ENCODE measurements at places on chromosomes 13 and 19.

DNA sequence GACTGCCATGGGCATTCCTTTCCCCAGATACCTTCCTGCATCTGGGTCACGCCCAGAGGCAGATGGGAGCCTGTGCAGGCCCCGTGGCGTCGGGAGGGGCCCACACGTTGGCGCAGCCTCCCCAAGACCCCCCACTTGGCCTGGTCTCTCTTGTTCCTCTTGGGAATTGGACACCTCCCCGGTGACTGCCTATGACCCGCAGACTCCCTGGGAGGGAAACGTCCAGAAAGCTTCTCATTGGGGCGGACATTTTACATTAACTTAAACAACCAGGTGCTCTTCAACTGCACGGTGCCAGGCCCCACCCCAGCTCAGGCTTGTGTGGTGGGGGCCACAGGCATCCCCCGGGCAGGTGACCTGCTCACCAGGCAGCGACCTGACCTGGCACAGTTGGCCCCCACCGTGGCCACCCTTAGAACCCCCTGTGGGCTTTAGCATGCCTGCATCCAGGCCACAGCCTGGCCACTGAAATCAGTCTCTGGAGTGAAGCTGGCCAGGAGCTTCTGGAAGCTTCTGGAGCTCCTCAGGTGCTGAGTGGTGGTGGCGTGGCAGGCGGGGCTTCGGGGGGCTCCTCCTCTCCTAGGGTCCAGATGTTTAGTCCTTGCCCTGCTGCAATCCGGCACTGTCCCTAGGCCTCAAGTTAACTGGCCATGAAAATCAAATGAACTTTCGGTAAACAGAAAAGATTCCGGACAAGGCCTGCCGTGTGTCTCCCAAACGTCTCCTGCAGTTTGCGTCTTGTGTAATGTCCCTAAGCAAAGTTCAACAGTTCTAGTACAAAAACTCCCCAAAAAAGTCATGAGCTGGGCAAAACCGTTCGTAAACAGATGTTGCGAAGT lies 8.5 kb upstream of the PROZ start:
- peak; percentile 33 for DNase-seq

DNA sequence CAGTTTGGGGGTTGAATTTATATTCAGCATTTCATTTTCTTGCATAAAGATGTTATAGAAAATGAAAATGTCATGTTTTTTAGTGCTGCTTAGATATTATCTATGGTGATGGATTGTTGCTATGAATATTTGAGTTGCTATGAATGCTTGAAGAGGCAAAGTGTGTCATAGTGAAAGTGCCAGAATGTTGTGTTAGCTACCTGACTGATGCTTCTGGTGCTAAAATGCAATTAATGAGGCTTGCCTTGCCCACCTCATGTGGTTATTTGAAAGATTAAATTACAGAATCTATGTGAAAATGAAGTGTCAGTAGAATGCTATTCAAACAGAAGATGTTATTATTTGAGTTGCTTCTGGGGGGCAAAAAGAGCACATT lies 62.7 kb upstream of the MYCBP2 start:
- DNase-seq, result no peak

DNA sequence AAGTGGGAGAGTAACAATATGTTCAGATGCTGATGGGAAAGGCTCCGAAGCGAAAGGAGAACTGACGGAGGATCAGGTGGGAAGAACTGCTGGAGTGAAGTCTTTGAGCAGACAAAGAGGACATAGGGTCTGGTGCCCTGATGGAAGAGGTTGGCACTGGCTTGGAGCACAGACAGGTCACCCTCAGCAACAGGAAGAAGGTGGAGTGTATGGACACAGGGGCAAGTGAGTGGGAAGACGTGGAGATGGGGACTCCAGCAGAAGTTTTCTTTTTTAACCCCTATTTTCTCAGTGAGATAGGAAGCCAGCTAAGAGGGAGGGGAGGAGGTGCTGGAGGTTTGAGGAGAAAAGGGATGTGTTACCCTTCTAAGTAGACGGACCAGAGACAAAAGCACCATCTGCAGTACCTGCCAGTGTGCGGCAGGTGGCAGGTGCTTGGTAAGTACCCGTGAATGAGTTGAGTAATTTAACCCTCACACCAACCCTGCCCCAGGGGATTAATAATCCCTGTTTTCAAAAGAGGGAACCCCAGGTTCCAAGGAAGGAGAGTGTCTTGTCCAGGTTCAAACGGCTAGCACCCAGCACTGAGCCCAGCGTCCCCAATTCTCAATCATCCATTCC lies 11.2 kb downstream of the HAS1 start:
- DNase-seq, result no peak

GRCh38 chr13:34803756-34804155 lies 138.3 kb upstream of the NBEA start:
- no peak for DNase-seq

- no peak for DNase-seq
Measured at GRCh38 chr13:102275969-102276368, 125.9 kb downstream of the FGF14 start.

GRCh38 chr13:61339054-61339621 lies 76.5 kb downstream of the PCDH20 start:
- no peak for DNase-seq

DNA sequence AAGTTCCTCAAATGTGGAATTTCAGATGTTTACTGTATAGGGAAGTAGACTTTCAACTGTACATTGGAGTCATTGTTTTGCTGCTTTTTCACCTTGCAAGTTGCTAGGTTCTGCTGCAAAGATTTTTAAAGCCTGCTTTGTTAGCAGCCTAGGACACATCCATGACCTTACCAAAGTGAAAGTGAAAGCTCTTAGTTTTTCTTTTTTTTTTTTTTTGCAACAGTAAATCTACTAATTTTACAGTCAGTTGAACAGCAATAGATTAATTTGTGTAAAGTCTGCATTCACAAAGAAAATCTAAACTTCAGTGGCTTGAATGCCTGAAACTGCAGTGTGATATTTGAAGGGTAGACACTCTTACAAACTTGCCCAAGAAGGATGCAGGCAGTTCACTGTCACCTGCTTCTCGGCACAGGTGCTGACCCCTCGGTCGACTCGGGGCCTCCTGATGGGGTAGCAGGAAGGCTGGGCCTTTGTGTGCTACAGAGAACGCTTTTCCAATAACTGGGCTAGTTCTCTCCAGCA lies 5.0 kb upstream of the MTIF3 start:
- peak; percentile 63 for DNase-seq

GRCh38 chr19:55044286-55044685 lies 6.2 kb upstream of the GP6 start:
- DNase-seq, result no peak

GRCh38 chr19:35993923-35994598 lies 927 bp upstream of the SDHAF1 start:
- DNase-seq, result peak; percentile 65

DNA sequence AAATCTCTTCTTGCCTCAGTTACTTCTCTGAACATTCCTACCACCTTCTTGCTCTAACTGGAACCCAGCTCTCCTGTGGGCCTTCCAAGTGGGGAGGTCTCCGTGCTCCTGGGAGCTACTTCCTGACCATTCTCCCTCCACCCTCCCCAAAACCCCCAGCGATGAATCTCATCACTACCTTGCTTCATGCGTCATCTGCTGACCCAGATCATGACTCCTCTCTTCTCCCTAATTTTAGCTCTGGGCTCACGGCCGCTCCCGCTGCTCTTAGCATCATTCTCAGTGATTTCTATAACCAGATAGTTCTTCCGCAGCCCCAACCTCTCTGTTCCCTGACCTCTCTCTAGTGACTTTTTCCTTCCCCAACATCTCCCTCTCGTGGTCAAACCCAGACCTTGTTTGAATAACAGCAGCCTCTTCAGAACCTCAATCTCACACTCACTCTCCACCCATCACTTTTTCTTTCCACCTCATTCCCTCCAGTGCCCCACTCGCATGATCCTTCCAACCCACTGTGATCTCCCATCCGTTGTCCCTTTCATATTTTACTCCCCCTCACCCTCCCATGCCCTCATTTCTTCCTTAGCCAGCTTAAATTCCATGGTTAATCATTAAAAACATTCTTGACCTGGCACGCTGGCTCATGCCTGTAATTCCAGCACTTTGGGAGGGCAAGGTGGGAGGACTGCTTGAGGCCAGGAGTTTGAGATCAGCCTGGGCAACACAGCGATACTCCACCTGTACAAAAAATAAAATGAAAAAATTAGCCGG lies 21.8 kb downstream of the MRPS12 start:
- DNase-seq, result no peak

DNA sequence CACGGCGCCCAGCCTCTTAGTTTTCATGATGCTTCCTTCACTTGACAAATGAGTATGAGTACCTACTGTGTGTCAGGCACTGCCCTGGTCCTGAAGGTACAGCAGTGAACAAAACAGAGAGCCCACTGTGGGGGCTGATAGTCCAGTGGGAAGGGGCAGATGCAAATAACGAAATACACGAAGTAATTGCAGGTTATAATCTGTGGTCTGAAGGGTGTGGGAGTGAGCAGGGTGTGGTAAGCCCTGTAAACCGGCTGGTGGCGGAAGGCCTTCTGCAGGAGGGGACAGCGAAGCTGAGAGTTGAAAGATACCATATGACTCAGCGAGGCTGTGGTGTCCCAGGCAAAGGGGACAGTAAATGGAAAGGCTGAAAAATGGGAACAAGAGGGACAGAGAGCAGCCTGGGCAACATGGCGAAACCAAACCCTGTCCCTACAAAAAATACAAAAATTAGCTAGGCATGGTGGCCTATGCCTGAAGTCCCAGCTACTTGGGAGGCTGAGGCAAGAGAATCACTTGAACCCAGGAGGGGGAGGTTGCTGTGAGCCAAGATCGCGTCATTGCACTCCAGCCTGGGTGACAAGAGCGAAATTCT lies 60.5 kb downstream of the MAP4K1 start:
- no peak for DNase-seq

DNA sequence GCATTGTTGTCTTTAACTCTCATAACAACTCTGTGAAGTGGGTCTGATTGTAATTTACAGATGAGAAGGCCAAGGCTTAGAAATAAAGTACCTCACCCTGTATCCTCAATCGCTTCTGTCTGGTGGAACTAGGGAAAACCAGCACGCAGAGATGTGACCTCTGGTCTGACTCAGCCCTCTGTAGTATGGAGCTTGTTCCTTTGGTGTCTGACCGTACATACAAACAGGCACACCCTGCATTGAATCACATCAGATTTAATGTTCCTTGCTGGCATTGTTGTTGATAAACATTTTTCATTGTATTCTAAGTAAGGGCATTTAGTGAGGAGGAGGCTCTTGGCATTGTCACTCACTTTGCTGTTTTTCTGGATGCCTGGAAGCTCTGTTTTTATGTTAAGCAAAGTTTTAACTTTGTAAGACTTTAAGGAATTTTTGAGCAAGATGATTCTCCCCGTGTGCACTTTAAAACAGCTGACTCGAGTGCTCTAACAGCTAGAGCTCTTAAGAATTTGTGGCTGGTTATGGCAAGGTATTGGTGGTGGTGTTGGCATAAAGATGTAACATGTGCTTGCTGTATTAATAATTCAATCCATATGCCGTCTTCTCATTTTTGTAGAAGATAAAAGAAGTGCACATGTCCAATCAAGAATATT lies 89.0 kb upstream of the SPATA13 start:
- DNase-seq, result no peak

DNA sequence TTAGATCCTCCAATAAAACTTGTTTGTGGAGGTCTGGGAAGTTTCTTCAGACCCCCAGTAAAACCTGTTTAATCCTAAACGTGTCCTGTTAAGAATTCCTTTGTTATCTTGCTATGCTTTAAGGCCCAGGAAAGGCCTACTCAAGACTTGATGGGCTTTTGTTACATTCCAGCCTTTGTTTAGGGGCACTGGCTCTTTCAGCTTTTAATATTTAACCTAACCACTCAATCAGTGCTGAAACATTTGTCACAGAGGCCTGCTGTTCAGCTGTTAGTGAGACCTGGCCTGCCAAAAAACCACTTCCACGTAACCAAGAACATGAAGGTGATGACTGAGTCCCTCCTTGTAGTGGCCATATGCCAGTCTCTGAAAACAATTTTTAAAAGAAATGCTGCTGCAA lies 41.7 kb downstream of the PCDH17 start:
- DNase-seq, result no peak

DNA sequence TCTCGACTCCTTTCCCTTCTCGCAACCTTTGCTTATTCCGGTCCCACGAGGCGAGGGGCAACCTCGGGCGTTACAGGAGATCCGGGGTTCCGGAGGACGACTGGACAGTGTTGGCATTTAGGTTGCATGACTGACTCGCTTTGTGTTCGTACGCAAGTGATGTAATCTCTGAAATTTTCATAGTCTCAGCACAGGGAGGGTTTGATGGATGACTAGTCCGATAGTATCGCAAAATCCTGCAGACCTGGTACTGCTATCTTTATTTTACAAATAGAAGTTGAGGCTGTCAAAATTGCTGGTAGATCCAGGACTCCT lies 342 bp downstream of the DDX49 start:
- no peak for DNase-seq

DNA sequence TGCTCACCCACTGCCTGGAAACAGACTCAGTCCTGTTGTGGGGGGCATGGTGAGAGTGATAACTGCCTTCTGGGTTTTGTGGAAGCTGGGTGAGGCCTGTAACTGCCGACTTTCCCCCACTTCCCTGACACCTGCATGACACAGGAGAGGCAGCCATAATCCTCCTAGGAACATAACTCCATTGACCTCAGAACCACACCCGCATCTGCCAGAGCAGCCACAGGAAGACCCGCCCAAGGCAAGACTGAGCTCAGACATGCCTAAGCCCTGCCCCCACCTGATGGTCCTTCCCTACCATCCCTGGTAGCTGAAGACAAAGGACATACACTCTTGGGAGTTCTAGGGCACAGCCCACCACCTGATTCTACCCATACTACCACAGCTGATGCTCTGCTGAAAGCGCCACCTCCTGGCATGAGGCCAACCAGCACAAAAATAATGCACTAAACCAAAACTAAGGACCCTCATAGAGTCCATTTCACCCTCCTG lies 326.7 kb downstream of the RBM26 start:
- DNase-seq, result no peak

- peak; percentile 70 for DNase-seq
Measured at GRCh38 chr19:15107061-15108010, at the start of gene SYDE1. Gene SYDE1, plus strand, starts transcription at chr19:15107401. Its CDS starts 33 bp downstream, at chr19:15107434.

GRCh38 chr13:84430015-84430414 lies 547.7 kb upstream of the SLITRK1 start:
- DNase-seq, result no peak

- DNase-seq, result no peak
Measured at GRCh38 chr19:788983-789700, 8.1 kb upstream of the PTBP1 start.

All from activated CD8-positive, alpha-beta memory T cell treated with anti-CD3 and anti-CD28 coated beads, Interleukin-2, amount 50 U/mL, for 48 hours (primary cell).